ENCODE measurements at places on chromosomes 5 and 9.

DNA sequence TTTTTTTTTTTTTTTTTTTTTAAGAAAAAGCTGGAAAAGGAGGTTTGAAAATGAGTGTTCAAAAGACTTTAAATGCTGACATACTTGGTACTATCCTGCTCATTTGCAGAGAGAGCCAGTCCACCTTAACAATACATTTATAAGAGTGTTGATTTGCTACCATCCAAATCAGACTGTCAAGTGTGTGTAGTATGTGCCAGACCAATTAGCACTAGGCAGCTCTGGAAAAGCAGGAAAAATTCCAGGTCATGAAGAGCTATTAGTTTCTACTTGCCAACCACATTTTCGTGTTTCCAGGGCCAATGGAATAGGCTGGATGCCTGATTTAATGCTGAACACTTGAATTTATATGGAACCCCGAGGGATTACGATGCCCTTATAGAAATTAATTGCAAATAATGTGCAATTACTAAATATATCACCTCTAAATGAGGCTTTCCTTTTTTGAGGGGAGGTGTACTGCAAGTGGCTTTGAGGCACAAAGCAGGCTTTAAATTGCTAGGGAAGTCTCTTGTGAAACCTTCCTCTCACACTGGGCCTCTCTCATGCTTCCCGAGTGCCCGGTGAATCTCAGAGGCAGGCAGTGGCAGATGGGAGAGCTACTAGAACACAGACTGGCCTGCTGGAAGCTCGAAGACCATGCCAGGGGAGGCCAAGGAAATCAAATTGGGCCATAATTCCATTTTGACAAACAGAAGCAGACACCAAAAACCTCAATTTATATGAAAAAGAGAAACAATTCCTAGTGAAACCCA, 178.7 kb downstream of the PPP2R2B start:
- DNase-seq, result no peak

DNA sequence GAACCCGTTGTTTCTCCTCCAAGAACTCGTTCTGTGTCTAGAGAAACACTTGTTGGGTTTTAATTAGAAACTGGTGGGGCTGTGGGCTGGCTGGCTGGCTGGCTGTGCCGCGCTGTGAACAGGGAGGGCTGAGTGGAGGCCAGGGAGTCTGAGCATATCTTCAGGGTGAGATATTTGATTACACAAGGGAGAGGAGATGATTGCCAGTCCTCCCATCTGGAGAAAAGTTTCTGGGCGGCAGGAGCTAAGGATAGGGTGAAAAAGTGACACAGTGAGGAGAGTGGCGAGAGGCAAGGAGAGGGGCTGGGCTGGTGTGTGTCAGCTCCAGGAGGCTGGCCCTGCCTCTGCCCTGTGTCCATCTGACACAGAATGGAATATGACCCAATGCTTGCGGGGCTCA, 63.0 kb downstream of the GDNF start:
- no peak for DNase-seq

DNA sequence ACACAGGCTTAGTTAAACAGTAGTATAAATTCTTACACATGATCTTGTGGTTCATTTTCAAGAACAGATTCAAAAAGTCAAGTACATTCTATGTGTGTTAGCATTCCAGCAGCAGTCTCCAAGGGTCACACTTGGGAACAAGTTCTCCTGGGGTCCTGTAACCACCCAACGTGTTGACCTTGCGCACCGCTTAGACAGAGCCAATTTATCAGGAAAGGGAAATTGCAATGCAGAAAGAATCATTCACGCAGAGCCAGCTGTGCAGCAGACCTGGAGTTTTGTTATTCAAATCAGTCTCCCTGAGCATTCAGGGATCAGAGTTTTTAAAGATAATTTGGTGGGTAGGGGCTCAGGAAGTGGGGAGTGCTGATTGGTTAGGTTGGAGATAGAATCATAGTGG, 8.5 kb upstream of the RXFP3 start:
- no peak for DNase-seq

DNA sequence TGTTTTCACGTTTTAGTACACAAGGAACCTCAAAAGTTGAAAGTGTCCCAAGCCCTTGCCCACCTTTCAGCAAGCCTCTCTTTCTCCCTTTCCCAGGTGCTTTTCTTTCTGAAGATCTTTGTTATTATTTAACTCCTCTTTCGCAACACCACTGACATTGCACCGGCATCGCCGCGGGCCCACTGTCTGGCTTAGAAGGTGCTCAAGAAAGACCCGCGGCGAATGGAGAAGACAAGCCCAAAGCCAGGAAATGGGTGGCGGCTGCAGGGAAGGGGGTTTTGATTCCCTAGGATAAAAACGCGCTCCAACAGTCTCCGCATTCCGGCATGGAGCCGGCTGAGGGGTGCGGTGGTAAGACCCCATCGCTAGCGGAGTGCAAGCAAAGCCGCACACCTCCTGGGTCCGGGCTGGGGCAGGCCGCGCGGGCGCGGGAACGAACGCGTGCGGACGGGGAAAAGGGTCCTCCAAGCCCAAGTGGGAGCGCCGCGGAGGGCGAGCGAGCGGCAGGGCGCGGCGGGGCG, 404 bp upstream of the AFAP1L1 start:
- no peak for DNase-seq

GRCh38 chr9:30039712-30040111, 2344.7 kb upstream of the ACO1 start:
- no peak for DNase-seq

DNA sequence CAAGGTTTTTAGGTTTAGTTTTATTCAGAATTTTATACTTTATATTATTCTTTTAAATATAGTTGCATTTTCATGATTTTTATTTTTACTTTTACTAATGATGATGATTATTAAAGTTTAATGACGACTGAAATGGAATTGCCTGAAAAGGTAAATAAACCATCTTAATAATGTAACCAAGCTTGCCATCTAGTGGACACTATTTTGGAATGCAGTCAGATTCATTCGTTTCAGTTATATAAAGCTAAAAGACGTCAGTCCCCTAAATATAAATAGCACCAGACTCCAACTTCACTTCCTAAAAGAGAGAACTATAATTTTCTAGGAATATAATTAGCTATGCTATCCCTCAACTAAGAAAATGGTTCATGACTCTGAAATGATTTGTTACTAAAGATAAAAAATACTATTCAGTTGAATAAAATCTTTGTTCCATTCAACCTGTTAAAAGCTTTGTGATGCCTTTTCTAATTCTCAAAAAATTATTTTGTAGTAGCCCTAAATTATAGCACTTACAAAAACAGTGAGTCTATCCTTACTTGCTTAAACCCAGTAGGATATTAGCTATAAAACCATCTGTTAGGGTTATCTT, 19.9 kb downstream of the ABITRAM start:
- no peak for DNase-seq

DNA sequence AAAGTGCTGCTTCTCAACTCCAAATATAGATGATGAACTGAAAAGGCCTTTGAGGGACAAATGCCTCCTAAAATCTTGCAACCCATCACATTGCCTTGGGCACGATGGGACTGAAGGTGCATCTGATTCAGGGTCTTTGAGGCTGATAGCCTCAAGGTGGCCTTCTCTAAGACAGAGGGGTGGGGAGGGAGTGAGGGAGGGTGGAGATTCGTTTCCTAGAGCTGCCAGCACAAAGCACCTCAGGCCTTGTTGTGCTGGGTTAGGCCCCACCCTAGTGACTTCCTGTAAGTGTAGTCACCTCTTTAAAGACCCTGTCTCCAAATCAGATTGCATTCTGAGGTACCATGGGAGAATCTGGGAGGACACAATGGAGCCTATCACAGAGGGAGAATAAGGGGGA, 57.1 kb downstream of the BARX1 start:
- no peak for DNase-seq

- no peak for DNase-seq
Observed at GRCh38 chr5:67510204-67510603, 313.6 kb upstream of the CD180 start.

DNA sequence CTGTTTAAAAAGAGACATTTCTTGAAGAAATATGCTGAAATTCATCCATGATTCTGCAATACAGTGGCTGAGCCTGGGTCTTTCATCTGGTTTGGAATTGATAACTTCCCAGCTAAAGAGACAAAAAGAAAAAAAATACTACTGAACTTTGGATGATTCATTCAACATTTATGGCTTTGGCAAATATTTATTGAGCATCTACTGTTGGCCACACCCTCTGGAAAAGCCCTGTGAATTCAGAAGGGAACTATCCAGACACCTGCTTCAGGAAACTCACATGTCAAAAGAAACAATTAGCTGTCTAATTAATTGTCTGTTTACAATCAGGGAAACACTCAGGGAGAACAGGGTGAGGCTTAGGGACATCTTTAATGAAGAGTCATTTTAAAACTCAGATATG, 17.8 kb upstream of the ZNF622 start:
- no peak for DNase-seq

DNA sequence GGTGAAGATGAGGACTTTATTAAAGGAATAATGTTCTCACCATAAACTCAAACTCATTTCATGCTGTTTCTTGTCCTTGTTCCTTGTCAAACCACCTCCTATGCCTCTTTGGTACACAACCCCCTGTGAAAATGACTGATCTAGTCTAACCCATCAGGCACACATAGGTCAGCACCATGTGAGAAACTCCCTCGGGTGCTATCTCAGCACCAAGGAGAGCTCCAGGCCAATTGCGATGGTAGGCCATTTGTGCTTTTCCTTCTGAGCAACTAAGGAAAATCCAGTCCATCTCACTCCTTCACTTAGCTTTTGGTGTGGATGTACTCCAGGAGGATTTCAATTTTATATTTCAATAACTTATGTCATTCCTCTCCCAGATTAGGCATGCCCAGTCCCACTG, 199.8 kb downstream of the ZNF608 start:
- no peak for DNase-seq

DNA sequence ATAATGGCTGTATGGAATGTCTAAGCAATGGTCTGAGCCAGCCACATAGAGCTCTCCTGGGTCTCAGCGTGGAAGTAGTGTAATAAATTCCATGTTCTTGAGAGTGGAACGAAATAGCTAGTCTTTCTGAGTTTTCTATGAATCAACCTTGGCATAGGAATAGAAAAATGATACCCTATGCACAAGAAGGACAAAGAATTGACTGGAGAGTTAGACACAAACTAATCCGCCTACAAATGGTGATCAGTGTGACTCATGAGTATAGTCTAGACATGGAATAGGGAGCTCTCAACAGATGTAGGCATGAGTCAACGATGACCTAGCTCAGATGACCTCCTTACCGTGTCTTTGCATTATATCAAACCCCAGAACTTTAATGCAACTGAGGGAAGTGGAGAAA, 256.8 kb upstream of the GRIN3A start:
- DNase-seq, result no peak

GRCh38 chr5:58138791-58139190, 321.1 kb downstream of the PLK2 start:
- DNase-seq, result no peak

- no peak for DNase-seq
Observed at GRCh38 chr9:75265525-75265972, 177.2 kb downstream of the OSTF1 start.

DNA sequence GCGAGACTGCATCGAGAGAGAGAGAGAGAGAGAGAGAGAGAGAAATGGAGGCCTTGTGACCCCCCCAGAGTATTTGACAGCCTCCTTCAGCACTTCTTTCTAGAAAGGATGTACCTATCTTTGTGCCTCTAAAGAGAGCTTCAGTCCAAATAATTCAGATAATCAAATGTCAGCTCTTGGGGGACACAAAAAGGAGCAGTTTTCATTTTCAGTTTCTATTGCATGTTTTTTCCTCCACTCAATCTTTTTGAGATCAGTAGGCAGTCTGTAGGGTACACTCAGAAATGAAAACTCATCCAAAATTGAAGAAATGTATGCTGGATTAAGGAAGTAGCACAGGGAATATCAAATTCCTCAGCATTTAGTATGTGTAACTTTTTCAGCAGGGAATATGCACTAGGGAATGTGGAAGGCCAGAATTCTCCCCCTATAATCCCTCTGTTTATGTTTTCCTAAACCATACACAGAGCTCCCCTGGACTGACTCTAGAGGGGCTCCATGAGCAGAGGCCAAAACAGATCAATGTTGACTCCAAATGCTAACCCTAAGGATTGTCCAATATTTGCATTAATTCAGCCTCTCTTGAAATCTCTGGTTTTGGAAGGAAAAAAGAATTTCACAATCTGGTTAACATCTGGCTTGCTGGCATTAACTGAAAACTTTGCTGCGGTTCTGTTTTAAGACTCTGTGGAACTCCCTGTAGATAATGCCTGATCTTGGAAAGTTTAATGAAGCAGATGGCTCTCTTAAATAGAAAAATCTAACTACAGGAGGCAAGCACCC, 250.1 kb downstream of the CEMIP2 start:
- no peak for DNase-seq

- no peak for DNase-seq
Observed at GRCh38 chr9:89149726-89150125, 28.9 kb downstream of the SHC3 start.

DNA sequence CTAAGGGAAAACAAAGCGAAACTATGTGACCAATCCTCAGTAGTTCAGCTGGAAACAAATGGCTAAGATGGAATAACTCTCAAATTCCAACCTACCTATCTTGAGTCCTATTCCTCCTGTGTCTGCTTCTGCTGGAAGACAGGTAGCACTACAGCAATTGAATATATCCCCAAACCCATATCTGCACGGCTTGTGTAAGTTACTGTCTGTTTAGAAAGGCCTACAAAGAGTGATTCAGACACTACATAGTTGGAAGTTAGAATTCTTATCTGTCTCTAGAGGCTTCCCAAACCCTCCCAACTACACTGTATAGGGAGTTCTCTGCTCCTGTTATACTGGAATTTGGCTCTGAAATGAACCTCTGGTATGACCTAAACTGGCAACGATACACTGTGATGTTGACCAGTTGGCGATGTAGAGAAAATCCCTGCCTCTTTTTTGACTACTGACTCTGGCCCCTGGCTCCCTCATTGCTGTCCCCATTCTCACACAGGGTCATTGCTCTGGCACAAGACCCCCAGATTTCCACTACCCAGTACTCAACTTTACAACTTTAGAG, 22.6 kb upstream of the NADK2 start:
- DNase-seq, result no peak

- no peak for DNase-seq
Observed at GRCh38 chr9:98158071-98158831, 34.2 kb downstream of the CORO2A start.

DNA sequence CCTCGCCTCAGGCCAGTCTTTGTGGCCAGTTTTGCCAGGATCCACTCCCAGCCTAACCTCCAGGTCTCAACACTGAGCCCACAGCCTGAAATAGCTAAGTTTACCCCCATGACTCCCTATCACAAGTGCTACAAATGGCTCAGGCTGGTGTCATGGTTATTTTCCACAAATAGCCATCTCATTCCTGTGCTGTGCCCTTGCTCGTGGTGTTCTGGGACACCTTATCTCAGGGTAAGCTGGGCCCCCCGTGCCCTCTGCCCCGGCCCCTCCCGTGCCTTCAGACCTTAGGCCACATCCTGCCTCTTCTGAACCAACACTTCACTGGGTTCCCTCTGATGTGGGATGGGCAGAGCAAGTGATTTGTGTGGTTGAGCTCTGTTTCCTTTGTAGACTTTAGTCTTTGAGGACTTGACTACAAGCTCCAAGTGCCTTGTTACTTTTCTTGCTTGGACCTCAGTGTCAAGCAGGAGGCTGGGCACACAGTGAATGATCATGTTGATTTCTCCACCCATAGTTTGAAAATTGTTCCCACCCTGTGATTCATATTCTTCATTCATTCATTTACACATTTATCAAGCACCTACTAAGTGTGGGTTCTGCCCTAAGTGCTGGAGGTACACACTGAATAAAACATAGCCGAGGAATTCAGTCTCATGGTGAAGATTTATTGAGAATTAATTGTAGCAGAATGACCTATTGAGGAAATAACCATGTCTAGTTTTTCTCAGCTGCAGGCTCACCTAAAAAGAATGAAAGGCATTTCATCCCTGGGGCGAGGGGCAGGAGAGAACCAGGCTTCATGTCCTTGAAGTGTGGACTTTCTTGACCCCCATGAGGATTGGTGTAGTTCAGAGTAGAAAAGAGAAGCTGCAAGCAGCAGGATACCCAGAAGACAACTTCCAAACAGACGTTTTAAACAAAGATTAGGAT, 84.5 kb upstream of the CTNNA1 start:
- DNase-seq, result no peak

Data from stimulated activated CD8-positive, alpha-beta memory T cell treated with anti-CD3 and anti-CD28 coated beads, Interleukin-7, amount 100 ng/mL, for 1 hour (primary cell).